ENCODE measurements at places on chromosomes 7 and 10.

GRCh38 chr7:90764848-90765570 lies 168.9 kb downstream of the CDK14 start:
- DNase-seq, result no peak

DNA sequence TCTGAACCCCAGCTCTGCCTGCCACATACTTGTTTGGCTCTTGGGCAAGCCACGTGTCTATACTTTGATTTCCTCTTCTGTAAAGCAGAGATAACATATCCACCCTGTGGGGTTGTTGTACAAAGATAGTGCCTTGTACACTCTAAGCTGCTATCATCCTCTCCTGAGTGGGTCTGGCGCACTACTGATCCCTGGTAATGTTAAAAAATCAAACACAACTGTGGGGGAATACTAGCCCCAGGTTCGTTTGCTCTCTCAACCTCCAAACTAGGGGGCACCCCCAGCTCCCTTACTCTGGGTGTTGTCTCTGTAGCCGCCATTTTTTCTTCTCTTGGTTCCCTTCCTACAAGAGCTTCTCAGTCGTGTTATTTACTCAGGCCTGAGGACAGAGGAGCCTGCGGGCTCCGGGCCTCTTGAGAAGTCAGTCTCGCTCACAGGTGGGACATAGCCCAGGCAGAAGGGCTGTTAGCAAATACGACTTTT lies 1.0 kb downstream of the POLM start:
- DNase-seq, result peak; percentile 1

GRCh38 chr10:79331709-79332108 lies 15.6 kb upstream of the PPIF start:
- peak; percentile 61 for DNase-seq

GRCh38 chr10:55065185-55065584 lies 264.2 kb upstream of the PCDH15 start:
- no peak for DNase-seq

GRCh38 chr7:90402785-90403173 lies 482 bp upstream of the CLDN12 start:
- DNase-seq, result no peak

DNA sequence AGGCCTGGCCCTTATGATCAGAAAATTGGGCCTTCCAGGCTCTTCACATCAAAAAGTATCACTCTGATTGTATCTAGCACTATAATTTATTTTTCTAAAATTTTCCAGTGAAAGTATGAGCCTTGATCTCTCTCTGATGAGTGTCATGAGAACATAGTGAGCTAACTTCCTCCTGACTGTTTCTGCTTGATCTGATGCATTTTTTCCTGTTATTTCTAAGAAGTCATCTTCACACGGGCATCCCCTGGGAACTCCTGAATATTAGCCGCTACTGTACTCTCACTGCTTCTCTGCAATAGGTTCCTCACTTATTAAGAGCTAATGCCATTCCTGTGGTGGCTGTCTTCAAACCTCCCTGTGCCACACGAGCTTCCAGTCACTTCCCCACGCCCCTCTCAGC lies 63.1 kb upstream of the ZPBP start:
- DNase-seq, result no peak

GRCh38 chr7:157292770-157293412 lies 43.9 kb upstream of the DNAJB6 start:
- no peak for DNase-seq

- no peak for DNase-seq
Measured at GRCh38 chr10:90308223-90308622, 549.6 kb downstream of the HTR7 start.

DNA sequence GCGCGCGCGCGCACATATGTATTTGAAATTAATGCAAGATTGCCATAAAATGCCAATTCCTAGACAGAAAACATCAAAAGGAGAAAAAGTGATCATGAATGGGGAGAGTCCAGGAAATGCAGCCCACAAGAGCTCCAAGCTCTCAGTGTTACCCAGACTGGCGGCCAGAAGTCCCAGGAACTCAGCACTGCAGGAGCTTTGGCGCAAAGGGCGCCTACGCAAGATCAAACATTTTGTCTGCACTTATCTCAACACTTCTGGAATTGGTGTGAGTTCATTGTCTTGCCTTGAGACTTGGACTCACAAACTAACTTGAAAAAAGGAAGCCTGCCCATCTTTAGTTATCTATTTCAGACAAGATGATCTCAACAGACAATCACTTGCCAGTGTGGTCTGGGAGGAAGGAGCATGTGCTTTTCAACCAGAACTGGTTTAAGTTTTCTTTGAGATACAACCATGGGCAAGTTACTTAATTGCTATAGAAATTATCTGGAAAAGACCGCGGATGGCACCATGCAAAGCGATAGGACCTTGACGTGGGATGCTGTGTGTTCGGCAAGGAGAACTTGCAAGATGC lies 77.2 kb downstream of the KIAA1549 start:
- DNase-seq, result no peak

DNA sequence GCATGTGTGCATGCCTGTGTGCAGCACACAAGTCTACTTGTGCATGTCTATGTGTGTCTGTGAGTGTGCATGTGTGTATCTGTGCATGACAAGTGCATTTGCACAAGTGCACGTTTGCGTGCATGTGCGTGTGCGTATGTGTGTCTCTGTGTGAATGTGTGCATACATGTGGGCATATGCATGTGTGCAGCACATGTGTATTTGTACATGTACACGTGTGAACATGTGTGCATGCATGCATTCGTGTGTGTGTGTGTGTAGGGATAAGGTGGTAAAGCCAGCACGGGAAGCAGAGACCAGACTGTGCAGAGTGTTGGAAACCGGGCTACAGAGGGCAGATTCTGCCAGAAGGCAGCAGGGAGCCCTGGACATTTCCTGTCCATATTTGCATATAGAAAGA lies 35.9 kb upstream of the GNA12 start:
- no peak for DNase-seq

GRCh38 chr10:86684331-86685097 lies 16.2 kb downstream of the LDB3 start:
- no peak for DNase-seq

- no peak for DNase-seq
Measured at GRCh38 chr10:48614481-48615390, 9.9 kb upstream of the ARHGAP22 start.

- DNase-seq, result no peak
Measured at GRCh38 chr10:13168781-13169180, 7.4 kb downstream of the MCM10 start.

DNA sequence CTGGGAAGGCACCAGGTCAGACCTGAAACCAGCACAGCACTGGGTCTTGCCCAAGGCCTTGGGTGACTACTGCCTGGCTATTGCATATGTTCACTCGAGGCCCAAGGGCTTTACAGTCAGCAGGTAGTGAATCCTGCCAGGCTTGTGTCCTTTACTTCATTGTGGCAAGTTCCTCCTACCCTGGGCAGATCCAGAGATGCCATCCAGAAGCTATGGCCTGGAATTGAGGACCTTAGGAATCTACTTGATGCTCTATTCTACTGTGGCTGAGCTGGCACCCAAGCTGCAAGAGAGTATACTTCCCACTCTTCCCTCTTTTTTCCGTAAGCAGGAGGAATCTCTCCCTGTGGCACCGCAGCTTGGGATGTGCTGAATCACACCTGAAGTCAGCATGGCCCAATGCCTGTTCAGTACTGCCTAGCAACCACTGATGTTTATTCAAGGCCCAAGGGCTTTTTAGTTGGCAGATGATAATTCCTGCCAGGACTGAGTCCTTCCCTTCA lies 246.7 kb upstream of the CTBP2 start:
- no peak for DNase-seq

DNA sequence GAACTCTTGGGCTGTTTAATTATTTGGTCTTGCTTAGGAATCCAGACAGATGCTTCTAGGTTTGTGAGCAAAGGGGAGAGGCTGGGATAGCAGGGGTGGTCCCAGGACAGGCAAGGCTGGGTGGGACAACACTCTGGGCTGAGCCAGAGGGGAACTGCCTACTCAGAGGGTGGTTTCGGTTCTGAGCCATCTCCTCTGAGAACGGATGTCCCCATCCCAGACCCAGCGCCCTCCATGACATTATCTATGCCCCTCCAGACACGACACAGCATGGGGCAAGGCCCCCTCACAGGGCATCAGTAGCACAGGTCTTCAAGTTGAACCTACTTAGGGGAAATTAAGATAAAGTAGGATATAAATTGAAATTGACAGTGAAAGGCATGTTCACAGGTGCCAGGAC lies 7.1 kb downstream of the ASB10 start:
- DNase-seq, result no peak

- no peak for DNase-seq
Measured at GRCh38 chr10:113199459-113199858, 249.4 kb downstream of the TCF7L2 start.

- DNase-seq, result no peak
Measured at GRCh38 chr7:151566897-151567320, 47.2 kb upstream of the RHEB start.

GRCh38 chr10:1638889-1639419 lies 98.4 kb downstream of the ADARB2 start:
- DNase-seq, result no peak

GRCh38 chr7:86773309-86773708 lies 129.6 kb downstream of the GRM3 start:
- no peak for DNase-seq

DNA sequence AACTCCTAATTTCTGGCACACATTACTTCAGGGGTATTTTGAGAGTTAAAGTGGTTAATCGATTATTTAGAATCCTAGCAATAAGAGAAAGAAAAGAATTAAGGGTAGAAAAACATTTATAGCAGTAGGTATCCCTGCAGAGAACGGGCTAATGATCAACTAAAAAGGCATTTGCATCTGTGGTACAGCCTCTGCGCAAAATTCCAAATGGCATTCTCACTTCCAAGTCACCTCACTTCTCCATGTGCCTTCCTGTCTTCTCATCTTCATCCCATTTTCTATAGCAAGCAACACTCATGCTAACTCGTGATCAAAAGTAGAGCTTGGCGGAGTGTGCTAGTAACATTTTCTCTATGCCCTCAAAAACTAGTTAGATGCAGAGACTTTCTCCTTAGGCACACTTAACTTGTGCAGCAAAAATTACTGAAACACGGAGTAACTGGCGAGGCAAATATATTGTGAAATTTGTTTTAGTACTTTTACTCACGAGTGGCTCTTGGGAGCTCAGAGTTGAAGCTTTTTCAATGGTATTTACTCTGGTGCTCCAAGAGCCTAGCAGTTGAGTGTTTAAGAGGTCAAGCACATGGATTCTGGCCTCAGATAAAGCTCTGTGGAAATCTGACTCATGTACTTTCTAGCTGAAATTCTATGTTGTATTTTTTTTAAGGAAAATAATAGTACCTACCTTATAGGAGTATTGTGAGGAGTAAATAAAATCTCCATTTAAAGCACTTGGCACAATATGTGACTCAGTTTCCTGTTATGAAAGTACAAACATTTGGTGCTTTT lies 65.1 kb downstream of the MET start:
- no peak for DNase-seq

- DNase-seq, result no peak
Measured at GRCh38 chr7:75884476-75884875, 5.6 kb downstream of the RHBDD2 start.

- no peak for DNase-seq
Measured at GRCh38 chr10:100014071-100014762, 4.5 kb upstream of the DNMBP start.

DNA sequence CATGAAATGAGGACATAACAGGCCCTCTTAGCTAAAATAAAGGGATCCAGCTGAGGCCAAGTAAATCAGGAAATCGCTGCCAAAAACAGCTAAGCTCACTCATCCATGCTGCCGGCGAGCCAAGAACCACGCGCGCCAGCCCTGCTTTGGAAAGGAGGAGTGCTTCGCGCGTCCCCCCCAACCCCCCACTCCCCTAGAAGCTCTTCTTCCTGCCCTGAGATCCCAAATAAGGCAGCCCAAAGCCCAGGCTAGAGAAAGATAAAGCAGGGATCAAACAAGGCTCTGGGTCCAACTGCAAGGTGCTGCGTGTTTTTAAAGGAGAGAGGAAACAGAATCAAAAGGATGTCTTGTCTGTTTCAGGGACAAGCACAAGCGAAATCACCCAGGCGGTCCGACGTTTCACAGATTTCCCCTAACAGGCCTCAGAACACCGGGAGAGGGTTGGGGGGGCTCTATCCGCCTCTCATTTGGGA lies 168.3 kb upstream of the AUTS2 start:
- DNase-seq, result no peak

DNA sequence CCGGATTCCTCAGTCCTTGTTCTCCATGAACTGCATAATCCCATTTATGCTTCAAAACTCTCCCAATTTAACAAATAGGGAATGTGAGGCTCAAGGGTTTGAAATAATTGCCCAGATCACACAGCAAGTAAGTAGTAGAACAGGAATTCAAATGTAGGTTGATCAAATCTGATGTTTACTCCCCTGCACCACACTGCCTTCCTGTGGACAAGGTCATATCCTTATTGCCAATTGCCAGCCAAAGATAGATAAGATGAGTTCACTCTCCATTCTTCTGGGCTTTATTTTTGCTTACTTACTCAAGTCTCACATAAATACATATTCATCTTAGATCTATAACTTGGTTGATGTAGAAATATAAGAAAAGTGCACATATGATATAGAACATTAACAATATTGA lies 435.2 kb upstream of the ETV1 start:
- no peak for DNase-seq

DNA sequence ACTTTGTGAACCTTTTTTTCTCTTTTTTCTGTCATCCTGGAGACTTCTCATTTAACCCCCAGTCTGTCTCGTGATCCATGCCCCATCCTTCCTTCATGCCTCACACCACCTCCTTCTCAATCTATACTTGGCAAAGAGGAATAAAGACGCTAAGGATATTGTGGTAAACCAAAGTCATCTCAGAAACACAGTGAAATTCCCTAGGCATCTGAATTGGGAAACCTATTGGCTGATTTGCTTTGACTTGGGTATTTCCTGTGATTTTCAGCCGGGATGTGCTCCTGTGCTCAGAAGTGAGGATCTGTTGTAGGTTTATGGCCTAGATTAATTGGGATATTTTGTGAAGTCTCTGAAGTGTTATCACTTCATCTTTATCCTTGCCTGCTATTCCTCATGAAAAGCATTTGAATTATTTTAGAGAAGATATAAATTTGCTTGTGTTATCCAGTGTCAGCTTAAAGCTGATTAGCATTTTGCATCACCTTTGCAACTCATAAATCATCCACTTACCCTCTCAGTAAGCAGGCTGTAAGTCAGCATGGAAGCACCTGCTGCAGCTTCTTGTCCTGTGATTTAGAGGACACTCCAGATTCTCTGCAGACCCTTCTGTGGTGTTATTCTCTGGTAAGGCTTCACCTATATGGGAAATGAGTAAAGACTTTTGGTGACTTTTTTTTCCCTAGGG lies 138.0 kb downstream of the AUTS2 start:
- no peak for DNase-seq

- DNase-seq, result no peak
Measured at GRCh38 chr10:60611291-60611747, 167.0 kb upstream of the CDK1 start.

- no peak for DNase-seq
Measured at GRCh38 chr10:60114765-60115586, 208.6 kb upstream of the CCDC6 start.

All from T-helper 17 cell (primary cell).